ENCODE measurements at places on chromosomes 12 and 14.

GRCh38 chr12:123261196-123261595 is 10.5 kb downstream of the CDK2AP1 start:
- DNase-seq: no peak

GRCh38 chr12:57985685-57986084 is 44.3 kb downstream of the ATP23 start:
- DNase-seq: no peak

DNA sequence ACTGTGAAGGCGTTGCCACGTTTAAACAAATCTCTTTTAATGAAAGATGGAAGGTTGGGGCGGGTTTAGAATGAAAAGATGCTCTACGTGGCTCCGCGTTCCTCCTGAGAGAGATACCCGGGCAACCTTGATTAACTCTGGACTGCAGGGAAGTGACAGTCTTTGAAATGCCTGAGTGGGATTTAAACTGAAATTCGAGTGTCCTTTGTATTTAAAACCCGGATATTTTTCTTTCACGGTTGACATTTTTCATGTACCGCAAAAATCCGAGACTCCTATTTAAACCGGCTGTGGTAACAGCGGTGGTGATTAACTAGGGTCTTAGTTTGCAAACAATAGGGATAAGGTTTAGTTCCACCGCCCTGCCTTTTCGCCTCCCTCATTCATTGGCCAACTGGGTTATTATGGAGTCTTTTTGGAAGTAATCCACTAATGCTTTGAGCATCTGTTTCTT is 707 bp downstream of the G2E3 start:
- no peak for DNase-seq

DNA sequence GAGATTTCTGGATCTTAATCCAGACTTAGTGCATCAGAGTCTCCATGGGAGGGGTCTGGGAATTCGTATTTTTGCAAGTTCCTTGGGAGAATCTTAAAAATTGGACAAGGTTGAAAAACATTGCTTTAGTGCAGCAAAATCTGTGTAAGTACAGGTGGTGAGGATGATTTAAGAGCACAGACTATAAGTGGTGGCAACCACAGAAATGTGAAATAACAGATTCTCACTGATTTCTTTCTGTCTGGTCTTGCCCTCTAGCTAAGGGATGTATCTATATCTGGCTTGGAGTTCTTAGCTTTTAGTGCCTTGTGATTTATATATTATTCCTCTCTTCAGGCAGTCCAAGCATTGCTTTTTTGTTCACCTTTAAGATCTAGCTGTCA is 116.2 kb downstream of the DIP2B start:
- DNase-seq: no peak

DNA sequence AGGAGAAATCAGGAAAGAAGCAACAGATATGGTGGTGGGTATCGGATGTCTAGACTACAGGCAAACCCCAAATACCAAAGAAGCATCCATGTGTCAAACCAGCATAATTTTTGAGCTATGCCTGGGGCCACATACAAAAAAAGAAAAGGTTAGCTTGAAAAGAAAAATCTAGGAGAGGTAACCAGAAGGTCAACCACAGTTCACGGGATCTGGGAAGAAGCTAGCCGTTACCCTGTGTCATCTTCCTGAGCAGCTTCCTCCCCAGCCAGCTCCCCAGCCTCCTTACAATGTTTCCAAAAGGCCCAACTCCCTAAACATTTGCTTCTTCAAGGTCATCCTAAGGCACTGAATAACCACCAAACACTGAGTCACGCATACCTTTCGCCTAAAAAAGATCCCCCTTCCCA is 3.1 kb downstream of the SINHCAF start:
- no peak for DNase-seq

- no peak for DNase-seq
These were observed 28.3 kb downstream of the OAS2 start for GRCh38 chr12:113006641-113007040.

GRCh38 chr12:57254506-57255280 is 3.7 kb upstream of the STAC3 start:
- DNase-seq: no peak

DNA sequence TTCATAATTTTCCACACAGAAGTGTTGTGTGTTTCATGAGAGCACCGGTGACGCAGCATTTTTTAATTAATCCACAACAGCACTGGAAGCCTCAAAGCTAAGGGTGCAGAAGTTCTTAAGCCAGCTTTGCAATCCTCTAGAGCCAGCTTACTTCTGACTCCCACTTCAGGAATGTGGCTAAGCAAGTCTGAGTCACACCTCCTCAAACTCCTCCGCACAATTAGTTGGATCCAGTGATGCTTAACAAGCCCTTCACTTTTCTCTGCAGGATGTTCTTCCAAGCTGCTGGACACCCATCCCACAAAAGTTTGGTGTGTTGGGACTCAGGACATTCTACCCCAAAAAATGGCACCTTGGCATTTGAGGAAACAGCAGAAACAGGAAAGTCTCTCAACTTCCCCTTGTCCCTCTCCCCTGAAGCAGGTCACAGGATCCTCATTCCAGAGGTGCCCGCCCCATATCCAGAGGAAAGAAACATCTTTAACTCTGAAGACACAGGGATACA is 210.0 kb downstream of the PPM1H start:
- DNase-seq: no peak

- DNase-seq: no peak
These were observed 15.2 kb downstream of the STON2 start for GRCh38 chr14:81384900-81385299.

GRCh38 chr12:49515266-49515665 is 23.6 kb upstream of the KCNH3 start:
- no peak for DNase-seq

- DNase-seq: peak; percentile 55
These were observed 33.7 kb downstream of the VWF start for GRCh38 chr12:6090803-6091202.

DNA sequence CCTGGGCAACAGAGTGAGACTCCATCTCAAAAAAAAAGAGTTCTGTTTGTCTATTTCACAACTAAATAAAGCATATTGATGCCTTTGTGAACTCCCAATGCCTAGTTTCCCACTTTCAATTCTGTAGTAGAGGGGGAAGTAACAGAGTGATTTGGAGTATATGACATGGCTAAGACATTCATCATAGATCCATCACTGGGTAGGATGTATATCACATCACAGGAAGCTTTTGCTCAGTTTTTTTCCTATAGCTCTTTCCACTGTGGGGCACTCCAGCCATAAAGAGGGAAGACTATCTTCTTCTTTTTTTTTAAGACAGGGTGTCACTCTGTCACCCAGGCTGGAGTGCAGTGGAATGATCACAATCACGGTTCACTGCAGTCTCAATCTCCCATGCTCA is 154.0 kb upstream of the BCL2L14 start:
- DNase-seq: no peak

DNA sequence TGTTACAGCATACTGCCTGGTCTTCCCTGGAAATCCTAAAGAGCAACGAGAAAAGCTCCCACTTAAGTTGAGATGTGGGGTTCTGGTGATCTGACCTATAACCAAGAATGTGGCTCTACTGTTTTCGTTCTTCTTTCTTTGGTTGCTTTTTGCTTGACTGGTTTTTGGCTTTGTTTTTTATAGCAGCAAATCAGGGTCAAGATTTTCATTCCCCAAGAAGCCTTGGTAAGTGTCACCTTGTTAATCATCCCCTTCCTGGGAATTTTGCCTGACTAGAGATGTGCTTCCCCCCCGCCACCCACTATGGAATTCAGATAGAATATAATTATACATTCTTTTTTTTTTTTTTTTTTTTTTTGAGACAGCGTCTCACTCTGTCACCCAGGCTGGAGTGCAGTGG is 116.7 kb upstream of the FOXN3 start:
- no peak for DNase-seq

DNA sequence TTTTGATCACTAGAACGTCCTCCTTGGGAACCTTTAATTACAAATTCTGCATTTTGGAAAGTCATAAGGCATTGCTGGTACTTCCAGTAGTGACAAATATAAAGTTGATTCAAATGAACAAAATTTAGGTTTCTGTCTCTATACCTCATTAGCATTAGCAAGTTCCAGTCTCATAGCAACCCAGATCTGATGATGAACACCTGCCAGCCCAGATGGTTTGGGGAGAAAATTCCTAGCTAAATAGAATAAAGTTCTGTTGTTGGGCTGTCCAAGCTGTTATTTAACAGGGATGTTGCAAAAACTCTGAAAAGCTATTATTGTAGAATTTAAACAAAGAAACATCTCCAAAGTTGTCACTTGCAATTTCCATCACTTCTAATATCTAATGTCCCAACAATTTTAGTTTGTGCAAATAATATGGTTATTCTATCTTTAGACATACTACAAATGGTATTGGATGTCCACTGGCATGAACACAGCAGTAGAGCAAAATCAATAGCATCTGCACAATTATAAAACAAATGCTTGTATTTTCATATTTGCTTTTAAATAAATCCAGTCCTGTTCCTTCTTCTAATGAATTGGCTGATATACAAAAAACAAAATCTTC is 299.4 kb downstream of the SLC16A7 start:
- no peak for DNase-seq

GRCh38 chr12:52182384-52182783 is 9.4 kb downstream of the KRT80 start:
- DNase-seq: no peak

GRCh38 chr12:71804505-71804904 is 35.1 kb upstream of the TBC1D15 start:
- DNase-seq: no peak

DNA sequence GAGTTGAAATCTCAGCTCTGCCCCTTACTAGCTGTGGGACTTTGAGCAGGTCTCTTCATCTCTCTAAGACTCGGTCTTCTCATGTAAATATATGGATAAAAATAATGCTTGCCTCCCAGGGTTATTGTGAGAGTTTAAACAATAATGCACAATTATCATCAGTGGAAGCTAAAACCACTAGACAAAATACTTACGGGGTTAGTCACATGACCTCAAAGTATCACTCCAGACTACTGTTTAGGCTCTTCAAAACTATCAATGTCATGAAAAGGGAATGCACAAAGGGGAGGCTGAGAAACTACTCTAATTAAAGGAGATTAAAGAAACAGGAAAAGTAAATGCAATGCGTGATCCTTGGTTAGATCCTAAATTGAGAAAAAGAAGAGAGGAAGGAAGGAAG is 24.5 kb upstream of the TSPAN11 start:
- DNase-seq: no peak

DNA sequence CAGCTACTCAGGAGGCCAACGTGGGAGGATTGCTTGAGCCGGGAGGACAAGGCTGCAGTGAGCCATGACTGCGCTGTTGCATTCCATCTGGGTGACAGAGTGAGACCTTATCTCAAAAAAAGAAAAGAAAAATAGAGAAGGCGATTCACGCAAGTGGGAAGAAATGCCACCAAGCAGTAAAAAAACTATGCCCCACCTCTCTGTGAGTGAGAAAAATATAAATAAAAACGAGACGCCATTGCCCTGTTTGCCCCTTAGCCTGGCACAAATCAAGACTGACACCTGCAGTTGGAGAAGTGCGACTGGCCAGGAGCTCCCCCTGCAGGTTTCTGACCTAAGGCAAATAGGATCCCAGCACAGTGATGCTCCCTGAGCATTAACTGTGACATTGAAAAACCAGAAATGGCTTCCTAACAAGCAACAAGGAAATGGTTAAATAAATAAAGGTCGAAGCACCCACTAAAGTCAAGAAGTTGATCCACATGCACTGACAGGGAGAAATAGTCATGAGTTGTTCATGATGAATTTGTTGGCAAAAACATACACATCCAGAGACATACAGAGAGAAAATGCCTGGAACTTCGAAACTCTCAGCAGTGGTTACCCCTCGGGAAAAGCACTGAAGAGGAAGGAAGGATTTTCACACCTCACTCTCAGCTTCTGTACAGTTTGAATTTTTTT is 21.1 kb downstream of the GSC start:
- no peak for DNase-seq

DNA sequence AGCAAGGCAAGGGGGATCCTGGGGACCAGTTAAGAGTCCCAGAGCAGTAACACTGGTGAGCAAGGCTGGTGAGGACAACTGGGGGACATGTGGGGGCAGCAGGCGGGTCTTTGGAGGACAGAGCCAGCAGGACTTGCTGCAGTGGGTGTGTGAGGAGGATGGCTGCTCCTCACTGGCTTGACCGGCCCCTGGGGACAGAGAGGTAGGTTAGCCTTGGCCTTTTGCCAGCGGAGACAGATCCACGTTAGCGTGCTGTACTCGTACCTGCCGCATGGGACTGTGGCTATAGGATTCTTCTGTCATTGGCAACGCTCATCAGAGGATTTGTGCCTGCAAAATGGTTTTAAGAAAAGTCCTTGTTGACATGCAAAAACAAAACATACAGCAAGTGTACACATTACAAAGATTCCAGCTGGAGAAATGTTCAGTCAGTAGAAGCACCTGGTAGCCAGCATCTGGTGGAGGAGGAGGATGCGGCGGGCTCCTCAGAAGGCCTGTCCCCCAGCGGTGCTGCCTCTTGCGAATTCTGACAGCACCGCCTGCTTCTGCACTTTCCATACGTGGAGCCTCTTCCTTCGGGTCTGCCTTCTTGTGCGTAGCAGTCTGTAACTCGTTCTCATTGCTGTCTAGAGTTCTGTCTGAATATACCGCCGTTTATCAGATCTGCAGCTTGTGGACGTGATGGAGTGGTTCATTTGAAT is 91.3 kb downstream of the EP400 start:
- DNase-seq: no peak
